T1000 (cell line): ENCODE measurements at places on chromosomes 1 and 21.

GRCh38 chr1:8317647-8318381, at the start of gene SLC45A1:
Gene SLC45A1 (plus strand): TSS chr1:8318114. CDS start chr1:8324330, 6,216 bp downstream.
- peak; percentile 55 for DNase-seq

DNA sequence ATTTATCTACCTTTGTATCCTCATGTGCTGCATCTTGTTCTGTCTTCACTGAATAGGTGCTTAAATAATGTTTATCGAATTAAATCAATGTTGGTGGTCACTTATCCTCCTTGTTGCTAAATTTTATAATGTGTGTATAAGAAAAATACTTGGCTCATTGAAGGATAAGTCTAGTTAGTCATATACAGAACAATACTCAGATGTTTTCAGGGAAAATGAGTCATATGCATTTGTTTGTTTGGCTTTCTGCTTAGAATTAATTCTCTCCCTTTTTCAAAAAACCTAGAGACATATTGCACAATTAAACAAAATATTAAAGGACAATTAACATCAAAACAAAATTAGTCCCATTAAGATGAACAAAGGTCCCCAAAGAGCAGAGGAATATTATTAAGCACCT, 89.0 kb downstream of the UBE2U start:
- no peak for DNase-seq

DNA sequence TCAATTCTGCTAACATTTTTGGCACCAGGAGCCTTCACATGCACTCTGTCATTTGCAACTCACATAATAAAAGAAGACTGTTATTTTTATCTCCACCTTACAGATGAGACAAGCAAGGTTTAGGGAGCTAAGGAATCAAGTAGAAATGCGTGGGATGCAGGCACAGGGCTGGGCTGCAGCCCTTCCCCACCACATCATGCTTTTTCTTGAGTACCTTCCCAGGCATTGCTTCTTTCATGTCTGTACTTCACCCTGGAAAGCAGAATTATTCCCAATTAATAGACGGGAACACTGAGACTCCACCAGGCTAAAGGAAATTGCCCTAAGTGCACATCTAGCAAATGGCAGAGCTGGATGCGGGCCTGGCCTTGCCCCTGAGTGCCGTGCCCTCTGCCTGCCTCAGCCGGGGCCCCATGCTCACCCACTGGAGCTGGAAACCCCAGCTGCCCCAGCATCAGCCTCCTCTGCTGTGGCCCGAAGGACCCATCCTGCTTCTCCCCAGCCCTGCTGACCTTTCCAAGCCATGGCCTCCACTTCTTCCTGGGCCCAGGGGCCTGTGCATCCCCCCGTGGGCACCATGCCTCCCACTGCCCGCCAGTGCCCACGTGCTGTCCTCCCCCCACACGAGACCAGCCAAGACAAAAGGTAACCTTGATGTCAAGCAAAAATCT, 257.5 kb downstream of the TOMM20 start:
- no peak for DNase-seq

GRCh38 chr1:224726441-224727182, 110.5 kb downstream of the CNIH3 start:
- DNase-seq, result peak; percentile 49

GRCh38 chr1:21630571-21631343, 38.4 kb downstream of the RAP1GAP start:
- no peak for DNase-seq

GRCh38 chr1:6412896-6413295, 6.8 kb downstream of the HES2 start:
- DNase-seq, result no peak
